GM04503 (cell line): ENCODE measurements at places on chromosomes 12 and 14.

DNA sequence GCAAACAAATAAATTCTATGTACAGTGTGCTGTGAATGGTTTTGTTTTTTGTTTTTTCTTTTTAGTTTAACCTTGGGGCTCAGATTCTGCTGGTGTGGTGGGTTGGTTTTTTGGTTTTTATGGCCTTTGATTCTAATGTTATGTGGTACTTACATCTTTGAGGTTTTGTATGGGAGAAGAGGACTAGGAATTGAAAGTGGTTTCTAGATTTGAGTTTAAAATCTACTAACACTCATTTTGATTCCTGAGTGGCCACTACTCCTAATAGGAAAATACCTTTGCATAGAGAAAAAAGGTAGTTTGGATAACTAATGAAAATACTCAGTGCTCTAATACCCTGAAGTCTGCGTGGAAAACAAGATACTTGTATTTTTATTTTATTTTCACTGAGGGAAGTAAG, 137.7 kb downstream of the MON2 start:
- no peak for DNase-seq

DNA sequence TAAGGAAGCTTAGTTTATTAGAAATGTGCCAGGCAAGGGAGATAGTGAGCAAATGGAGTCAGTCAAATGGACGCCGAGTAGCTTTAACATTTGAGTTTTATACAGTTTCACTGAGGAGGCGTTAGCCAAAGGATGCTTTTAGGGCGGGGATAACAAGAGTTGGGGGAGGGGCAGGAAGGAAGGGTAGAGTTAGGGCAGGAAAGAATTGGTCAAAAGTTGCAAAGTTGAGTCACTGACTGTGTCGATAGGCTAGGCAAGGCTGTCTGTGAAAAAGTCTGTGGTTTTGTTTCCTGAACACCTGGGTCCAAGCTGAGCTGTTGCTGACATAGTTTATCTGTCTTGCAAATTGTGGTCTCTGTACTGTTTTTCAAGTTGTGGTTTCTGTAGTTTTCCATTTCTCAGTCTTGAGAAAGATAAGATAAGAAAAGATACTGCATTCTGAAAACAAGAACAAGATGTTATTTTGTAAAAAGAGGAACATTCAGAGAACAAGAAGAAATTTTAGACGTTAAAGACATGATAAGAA, 62.6 kb upstream of the RESF1 start:
- DNase-seq = no peak

DNA sequence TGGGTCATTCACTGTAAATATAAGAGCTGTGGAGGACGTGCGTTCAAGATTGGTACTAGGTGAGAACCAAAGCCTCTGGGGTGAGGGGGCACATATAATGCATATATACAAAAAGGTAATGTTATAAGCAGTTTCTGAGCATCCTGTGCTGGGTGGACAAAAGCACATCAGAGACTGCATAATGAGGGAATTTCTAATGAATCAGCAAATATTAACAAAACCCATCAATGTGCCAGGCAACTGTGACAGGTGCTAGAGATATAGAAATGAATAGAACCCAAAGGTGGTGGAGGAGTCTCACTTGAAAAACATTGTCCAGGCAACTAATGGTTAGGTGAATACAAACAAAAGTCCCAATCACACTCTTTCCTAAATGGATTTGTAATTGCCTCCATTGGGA, 74.7 kb downstream of the GPR65 start:
- no peak for DNase-seq

DNA sequence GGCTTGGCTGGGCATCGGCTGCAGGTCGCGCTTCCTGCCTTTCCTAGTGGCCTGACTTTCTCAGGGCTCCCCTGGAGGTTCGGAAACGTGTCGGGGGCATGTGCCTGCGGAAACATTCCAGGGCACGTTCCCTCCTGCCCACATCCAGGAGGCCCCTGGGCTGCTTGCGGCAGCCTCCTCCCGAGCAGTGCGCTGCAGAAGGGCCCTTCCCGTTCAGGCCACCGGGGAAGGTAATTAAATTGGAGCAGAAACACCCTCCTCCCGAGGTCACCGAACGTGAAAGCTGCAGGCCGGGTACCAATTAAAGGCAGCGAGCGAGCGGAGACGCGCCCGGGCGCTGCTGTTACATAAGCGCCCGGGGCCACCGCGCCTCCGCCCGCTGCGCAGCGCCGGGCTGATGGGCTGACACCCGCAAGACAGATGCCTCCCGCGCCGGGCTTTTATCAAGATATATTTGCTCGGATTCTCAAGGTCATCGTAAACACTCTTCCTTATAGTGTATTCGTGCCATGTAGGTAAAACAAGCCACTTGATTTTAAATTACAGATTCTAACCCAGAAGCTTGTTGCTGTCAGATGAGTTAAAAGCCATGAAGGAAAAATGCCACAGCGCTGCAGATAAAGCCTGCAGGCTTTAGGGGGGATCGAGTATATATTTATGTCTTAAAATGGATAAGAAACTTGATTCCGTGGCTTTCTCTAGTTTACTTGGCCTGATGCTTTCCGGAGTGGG, 31.4 kb downstream of the SSPN start:
- no peak for DNase-seq

DNA sequence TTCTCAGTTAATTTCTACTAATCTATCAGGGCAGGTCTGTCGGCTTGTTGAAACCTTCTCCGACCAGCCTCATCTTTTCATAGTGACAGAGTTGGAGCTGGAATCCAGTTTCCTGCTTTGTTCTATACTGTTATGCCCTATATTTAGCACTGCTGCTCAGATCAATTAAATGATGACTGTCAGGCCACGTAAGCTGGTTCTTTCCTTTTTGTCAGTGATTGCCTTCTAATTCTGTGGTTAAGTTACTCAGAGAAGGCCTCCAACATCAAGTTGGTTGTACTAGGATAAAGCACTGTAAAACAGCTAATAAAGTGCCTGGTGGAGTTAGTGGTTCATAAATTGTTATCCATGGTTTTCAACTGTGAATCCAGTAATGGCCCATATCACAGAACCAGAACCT, 22.6 kb downstream of the DERA start:
- DNase-seq = peak; percentile 21

DNA sequence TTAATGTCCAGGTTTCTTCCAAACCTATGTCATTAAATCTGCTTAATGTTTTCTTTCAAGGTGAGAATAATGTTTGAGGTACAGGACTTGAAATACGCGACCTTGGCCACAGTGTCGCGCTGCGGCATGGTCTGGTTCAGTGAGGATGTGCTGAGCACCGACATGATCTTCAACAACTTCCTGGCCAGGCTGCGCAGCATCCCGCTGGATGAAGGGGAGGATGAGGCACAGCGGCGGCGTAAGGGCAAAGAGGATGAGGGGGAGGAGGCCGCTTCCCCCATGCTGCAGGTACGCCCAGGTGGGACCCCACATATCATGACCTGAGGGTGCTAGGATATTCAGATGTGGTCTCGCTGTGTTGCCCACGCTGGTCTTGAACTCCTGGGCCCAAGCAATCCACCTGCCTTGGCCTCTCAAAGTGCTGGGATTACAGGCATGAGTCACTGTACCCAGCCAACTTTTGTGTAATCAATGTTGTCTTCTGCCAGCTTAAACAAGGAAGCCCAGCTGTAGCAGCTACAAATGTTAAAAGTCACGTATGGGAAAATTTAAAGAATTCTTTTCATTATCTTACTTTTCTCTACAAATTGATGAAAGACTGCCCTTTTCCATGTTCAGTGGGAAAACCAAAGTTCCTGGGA, 50.8 kb downstream of the DYNC1H1 start:
- no peak for DNase-seq

GRCh38 chr12:109714141-109714912, 702 bp downstream of the FAM222A start:
- no peak for DNase-seq

DNA sequence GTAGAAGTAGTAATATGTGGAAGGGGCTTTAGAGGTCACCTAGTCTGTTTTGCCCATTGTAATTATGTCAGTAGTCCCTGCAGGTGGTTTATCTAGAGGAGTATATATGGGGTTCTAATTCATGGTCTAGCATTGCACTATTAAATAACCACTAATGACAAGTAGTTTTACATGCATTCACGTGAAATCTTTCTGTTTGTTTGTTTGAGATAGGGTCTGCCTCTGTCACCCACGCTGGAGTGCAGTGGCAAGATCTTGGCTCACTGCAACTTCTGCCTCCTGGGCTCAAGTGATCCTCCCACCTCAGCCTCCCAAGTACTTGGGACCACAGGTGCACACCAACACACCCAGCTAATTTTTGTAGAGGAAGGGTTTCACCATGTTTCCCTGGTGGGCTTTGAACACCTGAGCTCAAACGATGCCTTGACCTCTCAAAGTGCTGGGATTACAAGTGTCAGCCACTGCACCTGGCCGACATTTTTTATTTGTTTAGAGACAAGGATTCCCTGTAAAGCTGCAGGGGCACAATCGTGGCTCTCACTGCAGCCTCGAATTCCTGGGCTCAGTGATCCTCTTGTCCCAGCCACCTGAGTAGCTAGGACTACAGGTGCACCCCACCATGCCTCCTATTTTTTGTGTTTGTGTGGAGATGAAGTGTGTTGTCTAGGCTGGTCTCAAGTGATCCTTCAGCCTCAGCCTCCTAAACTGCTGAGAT, 12.0 kb upstream of the PSEN1 start:
- DNase-seq = no peak

GRCh38 chr12:110776410-110776809, 33.7 kb upstream of the PPP1CC start:
- DNase-seq = no peak

DNA sequence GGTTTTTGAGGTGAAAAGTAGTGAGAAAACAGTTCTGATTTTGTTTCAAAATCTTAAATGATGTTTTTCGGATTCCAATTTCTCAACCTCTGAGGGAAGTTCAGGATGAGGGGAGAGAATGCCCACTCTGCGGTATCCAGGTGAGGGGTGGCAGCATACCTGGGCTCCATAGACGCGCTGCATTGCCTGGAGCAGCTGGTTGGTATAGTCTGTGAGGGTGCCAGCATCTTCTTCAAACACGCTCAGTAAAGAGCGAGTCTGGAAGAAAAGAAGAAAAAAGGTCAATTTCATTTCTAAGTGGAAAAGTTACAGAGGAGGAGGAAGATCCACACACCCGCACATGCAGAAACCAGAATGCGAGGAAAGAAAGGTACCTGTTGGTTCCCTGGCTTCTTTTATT, 7.0 kb downstream of the APPL2 start:
- DNase-seq = no peak

DNA sequence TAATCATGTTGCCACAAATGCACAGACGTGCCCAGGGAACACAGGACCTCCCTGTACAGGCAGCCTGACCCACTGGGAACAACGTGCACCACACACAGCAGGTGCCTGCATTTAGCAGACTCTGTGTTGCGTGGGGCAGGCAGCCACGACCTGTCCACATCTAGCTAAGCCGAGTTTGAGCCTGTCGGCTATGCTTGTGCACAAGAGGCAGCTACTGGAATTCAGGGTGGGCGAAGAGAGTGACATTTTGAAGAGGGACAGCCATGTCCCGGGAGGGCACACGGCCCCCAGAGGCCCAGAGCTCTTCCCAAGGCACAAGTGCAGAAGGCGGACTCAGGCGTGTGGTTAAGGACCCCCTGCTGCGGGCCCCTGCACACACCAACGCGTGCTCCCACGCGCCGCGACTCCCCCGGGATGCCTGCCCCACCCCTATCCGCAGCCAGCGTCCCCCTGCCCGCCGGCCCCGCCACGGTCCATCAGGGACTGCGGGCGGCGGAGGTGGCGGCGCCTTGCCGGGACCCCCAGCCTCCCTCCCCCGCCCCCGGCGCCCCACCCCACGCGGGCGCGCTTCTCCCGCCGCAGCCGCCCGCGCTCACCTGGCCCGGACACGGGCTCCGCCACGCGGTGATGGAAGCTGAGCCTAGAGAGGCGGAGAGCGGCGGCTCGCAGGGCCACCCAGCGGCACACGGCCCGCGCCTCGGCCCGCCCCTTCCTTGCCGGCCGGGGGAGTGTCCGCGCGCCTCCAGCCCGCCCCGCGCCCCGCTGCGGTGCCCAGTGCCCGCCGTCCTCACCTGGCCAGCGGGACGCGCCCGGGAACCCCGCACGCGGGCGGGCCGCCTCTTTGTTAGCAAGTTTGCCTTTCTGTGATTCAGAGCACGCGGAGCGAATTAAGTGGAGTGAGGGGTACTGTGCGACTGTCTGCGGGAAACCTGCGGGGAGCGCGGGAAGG, 125.3 kb upstream of the PRMT8 start:
- DNase-seq = no peak

DNA sequence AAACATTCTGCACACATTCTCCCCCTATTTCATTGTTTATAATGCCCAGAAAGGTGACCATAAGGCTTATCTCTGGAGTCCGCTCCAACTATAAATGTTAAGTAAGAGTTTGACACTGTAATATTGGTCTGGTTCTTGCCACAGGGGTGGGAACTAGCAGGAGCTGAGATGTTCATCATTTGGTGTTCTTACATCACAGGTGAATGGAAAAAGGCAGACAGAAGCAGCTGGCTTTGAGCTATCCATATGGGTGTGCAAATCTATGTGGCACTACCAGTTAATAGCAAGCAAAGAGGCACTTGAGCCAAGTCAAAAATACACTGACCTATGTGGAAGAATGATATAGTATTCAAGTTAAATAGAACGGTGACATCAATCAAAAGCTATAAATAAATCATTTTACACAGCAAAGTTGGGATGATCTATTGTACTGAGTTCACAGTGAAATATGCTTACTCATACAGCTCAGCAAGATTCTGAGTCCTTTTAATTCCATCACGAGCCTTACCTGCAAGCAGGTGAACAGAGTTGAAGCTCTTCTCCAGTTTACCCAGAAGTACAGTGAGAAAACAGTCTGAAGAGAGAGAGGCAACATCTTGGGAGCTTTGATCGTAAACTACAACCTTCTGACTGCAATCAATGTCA, 43.2 kb downstream of the DUSP16 start:
- DNase-seq = no peak

GRCh38 chr14:50813544-50813863, 17.5 kb downstream of the NIN start:
- no peak for DNase-seq

DNA sequence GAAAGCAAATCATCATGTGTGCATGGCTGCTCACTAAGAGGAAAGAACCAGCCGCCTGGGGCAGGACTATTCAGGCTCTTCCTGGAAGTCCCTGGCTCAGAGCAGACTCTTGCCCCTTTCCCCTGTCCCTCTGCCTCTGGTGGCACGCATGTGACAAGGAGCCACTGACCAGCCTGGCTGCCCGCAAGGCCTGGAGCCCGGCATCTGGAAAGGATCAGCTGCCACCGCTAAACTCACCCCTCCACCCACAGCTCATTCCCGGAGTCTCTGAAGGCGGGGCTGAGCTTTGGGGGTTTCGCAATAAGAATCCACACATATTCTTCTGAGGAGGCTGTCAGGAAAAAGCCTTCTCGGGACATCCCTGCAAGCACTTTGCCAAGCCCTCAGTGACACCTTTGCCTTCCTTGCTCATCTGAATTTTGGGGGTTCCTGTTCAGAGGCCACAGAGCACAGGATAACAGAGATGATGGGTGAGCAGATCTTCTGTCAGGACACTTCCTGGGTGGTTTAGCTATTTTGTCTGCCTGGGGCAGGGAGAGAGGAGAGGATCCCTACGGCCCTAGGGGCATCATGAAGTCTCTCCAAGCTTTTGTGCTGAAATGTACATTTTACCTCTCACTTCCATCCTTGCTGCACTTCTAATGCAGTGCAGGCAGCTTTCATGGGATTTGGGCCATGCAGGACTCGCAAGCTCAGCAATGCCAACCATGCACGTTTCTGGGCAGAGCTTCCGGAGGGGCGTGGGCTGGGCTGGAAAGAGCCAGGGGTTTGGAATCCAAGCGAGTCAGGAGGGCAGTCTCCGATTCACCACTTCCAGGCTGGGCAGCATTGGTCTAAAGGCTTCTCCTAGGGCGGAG, 124.8 kb upstream of the MAP1LC3B2 start:
- DNase-seq = peak; percentile 86

- no peak for DNase-seq
These were observed 3.3 kb downstream of the RAD52 start for GRCh38 chr12:946212-946611.
